H1 (cell line): ENCODE measurements at places on chromosomes 6 and 20. TPM values are rescaled to one million over a fixed set of nuclear protein-coding genes. Genes with fewer than 3 reads are reported as not detected.

FAM229B gene
- total RNA-seq: 10.0 and 10.5 TPM in 2 replicates

WFDC12 gene
- total RNA-seq: not detected in 2 replicates

LHFPL5 gene
- not detected in 2 replicates for total RNA-seq

TRIM15 gene
- total RNA-seq: 0.48 and 0.54 TPM in 2 replicates

ZNF334 gene
- total RNA-seq: 15.9 and 17.8 TPM in 2 replicates

PBOV1 gene
- total RNA-seq: not detected in 2 replicates

HCRTR2 gene
- total RNA-seq: 0.19 TPM in 1 of 2 replicates, not detected in the other

SDCBP2 gene
- total RNA-seq: 3.6 and 4.2 TPM in 2 replicates

C20orf144 gene
- 0.23 and 0.24 TPM in 2 replicates for total RNA-seq

DLK2 gene
- total RNA-seq: 0.37 and 0.67 TPM in 2 replicates
